ENCODE measurements at places on chromosomes 3 and 15.

GRCh38 chr15:101481917-101482525 is 7.5 kb downstream of the PCSK6 start:
- no peak for DNase-seq

DNA sequence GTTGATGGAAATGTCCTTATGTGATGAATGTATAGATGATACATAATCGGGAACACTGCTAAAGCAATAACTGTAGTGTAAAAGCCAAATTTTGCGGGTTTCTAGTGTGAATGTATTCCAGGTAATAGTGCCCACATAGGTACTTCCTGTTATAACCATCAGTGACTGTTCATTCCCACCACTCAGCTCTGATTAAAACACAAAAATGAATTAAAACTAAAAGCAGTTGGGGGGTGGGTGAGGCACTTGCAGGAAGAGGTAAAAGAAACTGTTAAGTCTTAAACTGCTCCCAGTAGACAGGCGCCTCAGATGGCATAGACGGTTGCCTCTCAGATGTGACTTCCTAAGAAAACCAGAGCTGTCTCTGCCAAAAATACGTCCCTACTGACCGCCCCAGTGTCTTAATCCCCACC is 893 bp upstream of the MTHFS start:
- DNase-seq: no peak

DNA sequence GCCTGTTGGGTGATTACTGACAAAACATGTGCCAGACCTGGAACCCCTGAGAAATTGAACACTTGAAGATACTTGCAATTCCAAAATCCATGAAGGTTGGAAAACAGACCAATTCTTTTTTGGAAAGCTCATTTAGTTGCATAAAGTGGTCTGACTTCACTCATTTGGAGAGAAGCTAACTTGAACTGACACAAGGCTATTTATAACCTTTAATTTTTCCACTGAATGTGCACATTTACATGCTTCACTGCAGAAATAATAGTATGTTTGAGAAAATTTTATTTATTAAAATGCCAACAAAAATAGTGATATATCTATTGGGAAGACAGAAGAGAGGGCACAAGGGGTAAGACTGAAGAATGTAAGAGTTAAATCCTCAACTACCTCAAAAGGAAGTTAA is 92.1 kb downstream of the MOBP start:
- DNase-seq: no peak

DNA sequence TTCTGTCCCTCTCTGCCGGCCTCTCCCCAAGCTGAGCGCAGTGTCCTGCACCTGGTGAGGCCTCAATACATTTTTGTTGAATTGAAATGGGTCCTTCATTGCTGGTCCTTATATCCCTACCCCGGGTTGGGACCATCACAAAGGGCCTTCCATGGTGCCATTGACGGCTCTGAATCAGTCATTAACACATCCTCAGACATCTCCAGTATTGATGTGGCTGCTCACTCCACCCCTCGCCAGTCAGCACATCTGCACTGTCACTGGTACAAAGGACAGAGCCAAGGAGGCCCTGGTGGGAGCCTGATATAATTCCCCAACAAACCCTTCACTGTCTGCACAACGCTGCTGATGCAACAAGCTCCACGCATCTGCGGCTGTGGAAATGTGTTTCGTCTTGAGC is 191.6 kb upstream of the TOPAZ1 start:
- no peak for DNase-seq
